Stimulated activated naive CD8-positive, alpha-beta T cell treated with anti-CD3 and anti-CD28 coated beads, Interleukin-15, Interleukin-2, amounts not matched to agents 100 U/mL and 50 U/mL, for 24 hours (primary cell): ENCODE measurements at places on chromosomes 5 and 9.

GRCh38 chr5:142363619-142363963 lies 38.8 kb upstream of the SPRY4 start:
- no peak for DNase-seq

DNA sequence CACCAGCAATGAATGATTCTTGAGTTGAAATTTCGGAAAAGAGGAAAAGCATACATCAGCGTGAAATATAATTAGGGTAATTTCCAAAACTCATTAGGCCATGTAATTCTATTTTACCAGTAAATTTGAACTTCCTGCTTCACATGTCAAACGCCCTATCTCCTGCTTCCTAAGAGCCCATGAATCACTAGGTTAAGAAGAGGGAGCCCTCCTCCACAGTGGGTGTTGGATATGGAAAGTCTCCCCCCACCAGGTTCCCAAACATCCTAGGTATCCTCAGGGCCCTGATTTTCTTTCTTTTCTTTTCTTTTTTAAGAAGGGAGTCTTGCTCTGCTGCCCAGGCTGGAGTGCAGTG lies 115.2 kb downstream of the SUSD1 start:
- DNase-seq: no peak

DNA sequence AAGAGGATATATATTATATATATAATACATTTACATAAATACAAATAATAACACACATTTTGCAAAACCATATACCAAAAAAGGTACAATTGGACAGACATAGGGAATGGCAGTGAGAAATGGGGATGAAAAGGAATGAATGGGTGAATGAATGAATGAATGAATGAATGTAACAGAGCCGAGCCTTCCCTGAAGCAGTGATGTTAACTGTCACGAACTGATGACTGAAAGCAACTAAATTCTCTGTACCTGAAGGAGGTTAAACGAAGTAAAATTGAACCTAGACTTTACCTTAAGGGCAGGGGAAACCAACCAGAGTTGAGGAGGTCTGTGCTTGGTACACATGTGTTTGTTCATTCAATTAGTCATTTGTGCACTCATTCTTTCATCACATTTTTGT lies 169.6 kb upstream of the TBC1D2 start:
- no peak for DNase-seq

DNA sequence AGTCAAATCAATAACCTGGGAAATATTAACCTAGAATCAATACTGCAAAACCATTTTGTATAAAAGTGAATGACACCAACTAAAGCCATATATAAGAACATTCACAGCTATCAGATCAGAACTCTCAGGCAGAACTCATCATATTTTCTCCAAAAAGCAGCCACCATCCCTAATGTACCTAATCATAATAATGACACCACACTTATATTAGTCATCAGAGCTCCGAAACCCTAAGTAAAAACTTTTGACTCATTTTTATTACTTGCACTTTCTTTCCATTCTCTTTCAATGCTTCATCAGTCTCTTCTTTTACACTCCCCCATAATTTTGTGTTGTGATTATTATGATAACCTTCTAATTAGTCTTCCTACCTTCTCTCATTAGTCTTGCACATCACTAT lies 45.3 kb downstream of the INSL6 start:
- DNase-seq: no peak

- DNase-seq: no peak
Measured at GRCh38 chr5:983238-983524, 25.4 kb upstream of the NKD2 start.

DNA sequence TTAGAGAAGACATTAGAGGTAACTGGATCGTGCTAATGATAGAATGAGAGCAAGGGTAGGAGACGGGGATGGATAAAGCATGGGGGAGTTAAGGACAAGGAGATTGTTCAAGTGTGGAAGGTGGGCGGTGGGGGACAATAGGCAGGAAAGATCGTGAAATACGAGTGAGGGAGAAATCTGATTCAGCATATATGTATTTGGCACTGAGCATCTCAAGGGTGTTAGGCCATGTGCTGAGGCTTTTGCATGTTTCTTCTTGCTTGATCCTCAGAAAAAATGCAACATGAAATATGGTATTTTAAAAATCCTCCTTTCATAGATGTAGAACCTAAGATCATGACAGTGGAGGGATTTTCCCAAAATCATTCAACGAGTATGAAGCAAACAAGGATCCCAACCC lies 240.5 kb downstream of the PAPPA start:
- DNase-seq: no peak

- no peak for DNase-seq
Measured at GRCh38 chr5:149060325-149060724, 2.5 kb downstream of the SH3TC2 start.

- no peak for DNase-seq
Measured at GRCh38 chr5:178690208-178690607, 40.3 kb downstream of the ZNF354A start.

DNA sequence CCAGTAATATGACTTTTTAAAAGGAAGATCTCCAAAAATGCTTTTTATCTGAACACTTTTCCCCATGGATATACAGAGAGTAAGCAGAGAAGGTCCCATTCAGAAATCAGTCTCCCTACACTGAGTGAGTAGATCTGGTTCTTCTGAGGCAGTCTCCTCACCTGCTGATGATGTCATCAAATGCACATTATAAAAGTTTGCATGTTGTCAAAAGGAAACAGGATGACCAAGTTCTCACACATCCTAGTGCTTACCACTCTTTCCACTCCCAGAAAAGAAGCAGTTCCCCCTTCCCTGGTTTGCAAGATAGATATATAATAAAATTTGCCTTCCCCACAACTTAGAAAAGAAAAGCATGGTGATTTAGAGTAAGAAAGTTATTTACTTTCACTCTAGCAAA lies 180.5 kb downstream of the RAB3C start:
- DNase-seq: no peak

DNA sequence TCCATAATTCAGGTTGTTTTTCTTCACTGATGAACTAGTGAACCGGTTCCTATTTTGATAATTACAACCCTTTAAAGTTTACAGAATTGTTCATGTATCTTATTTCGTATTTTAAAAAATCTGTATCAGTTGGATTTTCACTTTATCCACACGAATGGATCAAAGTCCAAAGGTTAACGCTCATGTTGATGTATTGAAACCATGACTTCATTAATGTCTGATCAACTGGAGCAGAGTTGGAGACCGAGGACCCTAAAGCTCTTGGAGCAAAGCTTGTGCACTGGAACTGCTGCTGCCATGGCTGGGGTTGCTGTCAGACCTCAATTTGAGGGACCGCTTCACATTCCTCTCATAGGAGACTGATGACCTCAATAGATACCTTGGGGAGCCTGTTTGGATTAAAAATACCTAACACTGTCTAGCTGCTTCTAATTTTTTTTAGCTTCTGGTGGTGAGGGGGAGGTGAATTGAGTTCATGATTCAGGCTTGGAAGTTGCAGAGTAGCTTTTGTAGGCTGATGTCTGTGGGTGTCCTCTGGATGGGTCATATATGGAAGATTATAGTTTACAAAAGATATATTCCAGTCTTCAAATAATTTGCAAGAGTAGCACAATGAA lies 45.1 kb downstream of the KIAA1958 start:
- DNase-seq: no peak

GRCh38 chr9:131813116-131813515 lies 73.2 kb upstream of the RAPGEF1 start:
- DNase-seq: no peak
